ENCODE measurements at places on chromosomes 12 and 14.

DNA sequence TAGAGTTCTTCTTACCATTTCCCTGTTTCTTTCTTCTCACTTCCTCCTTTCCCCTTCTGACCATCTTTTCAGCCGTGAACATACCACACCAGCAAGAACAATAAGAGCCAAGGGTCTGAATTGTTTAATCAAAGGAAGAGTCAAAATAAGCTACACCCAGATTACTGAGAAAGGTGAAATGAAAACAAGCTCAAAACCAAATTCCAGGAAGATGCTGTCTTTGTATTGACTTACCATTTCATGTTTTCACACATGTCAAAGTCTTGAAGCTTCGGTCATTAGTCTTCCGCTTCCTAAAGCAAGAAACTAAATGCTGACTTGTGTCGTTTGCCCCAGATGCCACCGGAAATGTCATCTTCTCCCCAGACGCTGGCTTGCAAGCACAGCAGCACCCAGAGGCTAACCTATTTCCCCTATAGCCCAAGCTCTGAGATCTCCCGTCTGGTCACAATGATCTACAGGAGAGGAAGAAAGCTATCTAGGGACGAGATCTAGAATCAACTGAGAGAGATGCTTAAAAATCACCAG, 136.5 kb upstream of the AMIGO2 start:
- no peak for DNase-seq

GRCh38 chr14:76718306-76719040, 42.8 kb upstream of the VASH1 start:
- no peak for DNase-seq

GRCh38 chr12:14906114-14906513, 20.5 kb upstream of the MGP start:
- DNase-seq: no peak

DNA sequence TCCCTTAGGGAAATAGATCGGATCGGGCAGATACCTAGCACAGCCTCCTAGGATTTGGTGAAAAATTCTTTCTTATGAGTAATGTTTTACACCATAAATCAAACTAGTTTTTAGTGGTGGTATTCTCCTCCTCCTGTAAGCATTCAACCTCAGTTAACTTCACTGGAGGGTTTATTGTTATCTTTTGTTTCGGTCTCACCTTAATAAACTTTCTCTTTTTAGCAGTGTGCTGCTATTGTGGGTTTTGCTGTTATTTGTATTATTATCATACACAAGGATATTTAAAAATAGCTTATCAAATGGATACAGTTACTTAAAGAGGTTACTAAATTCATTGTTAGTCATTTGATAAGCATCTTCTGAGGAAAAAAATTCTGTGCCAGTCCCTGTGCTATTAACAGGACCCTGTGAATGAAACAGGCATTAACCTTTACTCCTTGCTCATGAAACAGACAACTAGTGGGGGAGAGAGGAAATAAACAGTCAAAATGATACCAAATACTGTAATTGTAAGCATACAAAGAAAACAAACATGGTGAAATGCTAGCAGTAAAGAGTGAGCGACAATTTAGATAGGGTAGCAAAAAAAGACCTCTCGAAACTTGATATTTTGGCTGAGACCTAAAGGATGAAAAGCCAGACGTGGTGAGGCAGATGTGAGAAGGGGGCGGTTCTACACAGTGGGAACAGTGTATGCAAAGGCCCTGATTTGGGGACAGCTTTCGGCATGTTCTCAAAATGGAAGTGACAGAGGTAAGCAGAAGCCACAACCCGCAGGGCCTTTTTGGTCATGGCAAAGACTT, 178.7 kb upstream of the SOX5 start:
- no peak for DNase-seq
